ENCODE measurements at places on chromosomes 7 and 10. TPM values are rescaled to one million over a fixed set of nuclear protein-coding genes. Genes with fewer than 3 reads are reported as not detected.

GRCh38 chr7:97973206-97973658 lies 16.8 kb downstream of the OCM2 start:
- no peak for DNase-seq

CRPPA gene
- total RNA-seq = 9.5 TPM

GRCh38 chr7:24138343-24138742 lies 145.6 kb upstream of the NPY start:
- no peak for DNase-seq

CCDC172 gene
- not detected for total RNA-seq

DNA sequence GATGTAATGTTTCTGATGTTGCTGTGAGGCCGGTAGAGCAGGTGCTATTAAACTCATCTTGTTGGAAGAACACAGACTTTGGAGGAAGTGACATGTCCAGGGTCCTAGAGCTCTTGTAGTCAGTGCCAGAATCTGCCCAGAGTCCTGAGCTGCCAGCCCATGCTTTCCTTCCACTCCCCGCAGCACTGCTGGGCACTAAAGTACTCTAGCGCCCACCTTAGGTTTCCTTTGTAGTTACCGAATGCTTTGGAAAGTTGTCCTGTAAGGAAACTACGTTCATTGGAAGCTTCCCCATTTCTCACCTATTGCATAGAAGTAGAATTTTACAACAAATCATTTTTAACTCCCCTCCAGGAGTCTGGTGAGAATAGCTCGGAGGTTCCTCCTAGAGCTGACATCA lies 11.0 kb downstream of the ZNF862 start:
- no peak for DNase-seq

NRG3 gene
- 23.1 TPM for total RNA-seq

DNA sequence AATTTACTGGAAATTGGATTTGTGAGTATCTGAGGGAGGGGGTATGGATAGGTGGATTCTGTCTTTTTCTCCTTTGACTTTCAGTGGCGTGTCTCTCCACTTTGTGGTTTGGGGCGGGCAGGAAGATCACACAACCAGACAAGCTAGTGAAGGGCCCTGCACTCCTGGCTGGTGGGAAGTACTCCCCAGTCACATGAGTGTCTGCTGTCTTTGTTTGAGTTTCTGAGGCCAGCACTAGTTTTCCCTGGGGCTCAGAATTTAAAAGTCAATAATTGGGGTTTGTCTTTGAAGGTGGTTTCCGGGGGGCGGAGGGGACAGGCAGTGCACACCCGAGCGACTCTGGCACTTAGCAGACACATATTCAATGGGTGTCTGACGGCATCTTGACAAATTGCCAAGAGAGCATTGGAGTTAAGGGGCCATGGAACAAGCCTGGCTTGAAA lies 120.1 kb downstream of the WDFY4 start:
- no peak for DNase-seq

C10orf71 gene
- not detected for total RNA-seq

DNA sequence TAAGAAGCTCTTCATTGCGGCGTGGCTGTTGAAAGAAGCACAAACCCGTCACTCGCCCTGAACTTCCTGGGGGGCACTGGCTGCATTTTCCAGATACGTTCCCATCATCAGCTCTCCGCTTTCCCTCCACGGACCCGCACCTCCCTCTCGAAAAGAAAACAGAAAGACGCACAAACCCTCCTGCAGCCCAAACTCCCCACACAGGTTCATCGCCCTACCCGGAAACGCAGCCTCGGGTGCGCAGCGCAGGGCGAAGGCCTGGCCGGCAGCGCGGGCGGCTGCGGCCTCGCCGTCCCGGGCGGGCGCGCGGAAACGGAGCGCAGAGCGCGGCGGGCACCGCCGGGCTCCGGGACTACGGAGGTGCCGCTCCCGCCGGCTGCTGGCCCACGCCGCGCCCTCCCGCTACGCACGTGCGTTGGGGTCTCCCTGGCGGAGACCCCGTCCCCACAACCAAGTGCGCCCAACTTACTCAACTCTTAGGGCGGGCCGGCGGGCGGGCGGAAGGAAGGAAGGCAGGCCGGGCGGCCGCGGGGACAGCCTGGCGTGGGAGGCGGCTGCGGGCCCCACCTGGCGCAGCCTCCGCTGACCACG lies 822 bp downstream of the ZNF800 start:
- no peak for DNase-seq

ATG9B gene
- total RNA-seq = 1.9 TPM

GRCh38 chr7:39971924-39972323 lies 21.9 kb downstream of the CDK13 start:
- DNase-seq = no peak

NPY gene
- 40.9 TPM for total RNA-seq

HYAL4 gene
- not detected for total RNA-seq

- DNase-seq = no peak
These were observed 220.0 kb downstream of the FAM107B start for GRCh38 chr10:14554491-14555205.

- DNase-seq = no peak
These were observed 115.7 kb downstream of the CCDC71L start for GRCh38 chr7:106545275-106545674.

GRCh38 chr7:45140827-45141226 lies 16.8 kb upstream of the RAMP3 start:
- no peak for DNase-seq

DNA sequence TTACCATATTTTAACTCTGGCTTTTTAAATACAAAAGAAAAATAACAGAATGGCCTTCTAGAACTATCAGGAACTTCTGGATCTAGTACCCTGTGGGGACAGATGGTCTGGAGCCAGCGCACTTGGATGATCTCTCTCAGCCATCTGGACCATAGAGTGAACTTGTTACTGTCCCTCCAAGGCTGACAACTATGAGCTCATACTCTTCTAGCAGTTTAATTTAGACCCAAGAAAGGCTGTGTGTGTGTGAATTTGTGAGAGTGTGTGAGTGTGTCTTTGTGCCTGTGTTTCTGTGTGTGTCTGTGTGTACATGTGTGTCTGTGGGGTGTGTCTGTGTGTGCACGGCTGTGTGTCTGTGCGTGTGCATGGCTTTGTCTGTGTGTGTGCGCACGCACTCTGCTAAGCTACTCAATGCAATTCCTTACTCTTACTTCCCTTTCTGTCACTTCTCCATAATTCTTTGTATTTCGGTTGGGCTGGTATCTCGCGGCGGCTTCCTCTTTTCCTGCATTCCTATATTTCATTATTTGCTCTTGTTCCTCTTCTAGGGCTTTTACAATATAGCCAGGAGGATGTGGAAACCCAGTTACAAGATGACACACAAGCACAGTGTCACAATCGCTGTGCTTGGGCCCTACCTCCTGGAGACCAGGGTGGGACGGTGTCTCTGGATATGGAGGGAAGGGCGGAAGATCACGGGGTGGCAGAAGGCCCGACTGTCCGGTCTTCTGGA lies 51.9 kb downstream of the IKZF1 start:
- DNase-seq = no peak

GRCh38 chr10:111967547-111967946 lies 216.0 kb downstream of the GPAM start:
- DNase-seq = no peak

GRCh38 chr10:47247148-47248059 lies 52.6 kb upstream of the GDF10 start:
- no peak for DNase-seq

DNA sequence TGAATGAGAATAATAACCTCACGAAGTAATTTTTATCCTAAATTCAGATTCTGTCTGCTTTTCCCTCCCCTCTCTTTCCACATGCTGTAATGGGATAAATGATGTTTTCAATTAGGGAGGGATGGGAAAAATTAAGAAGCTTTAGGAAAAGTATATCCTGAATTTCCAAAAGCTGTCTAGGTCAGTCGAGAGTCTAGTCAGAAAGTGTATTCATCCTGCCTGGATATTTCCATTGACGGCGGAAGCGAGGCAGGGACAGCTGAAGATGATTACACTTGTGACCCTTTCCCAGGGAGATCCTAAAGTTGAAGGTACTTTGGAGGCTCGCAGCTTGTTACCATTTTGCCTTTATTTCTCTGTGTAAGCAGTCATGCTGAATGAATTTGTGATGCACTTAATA lies 204.1 kb downstream of the ZNF365 start:
- no peak for DNase-seq

- no peak for DNase-seq
These were observed 254.1 kb downstream of the KIAA1217 start for GRCh38 chr10:24462889-24463552.

GRCh38 chr10:129495698-129496097 lies 28.7 kb downstream of the MGMT start:
- DNase-seq = no peak

- no peak for DNase-seq
These were observed 234.0 kb downstream of the SNX13 start for GRCh38 chr7:17706275-17706674.

All from occipital lobe (tissue), 3 donors.